ENCODE measurements at places on chromosomes 12 and 14.
A peak's percentile ranks its signal among the peaks of the same experiment; 100 is the strongest.

- no peak for DNase-seq
Measured at GRCh38 chr12:25045869-25046268, 97.0 kb upstream of the BCAT1 start.

DNA sequence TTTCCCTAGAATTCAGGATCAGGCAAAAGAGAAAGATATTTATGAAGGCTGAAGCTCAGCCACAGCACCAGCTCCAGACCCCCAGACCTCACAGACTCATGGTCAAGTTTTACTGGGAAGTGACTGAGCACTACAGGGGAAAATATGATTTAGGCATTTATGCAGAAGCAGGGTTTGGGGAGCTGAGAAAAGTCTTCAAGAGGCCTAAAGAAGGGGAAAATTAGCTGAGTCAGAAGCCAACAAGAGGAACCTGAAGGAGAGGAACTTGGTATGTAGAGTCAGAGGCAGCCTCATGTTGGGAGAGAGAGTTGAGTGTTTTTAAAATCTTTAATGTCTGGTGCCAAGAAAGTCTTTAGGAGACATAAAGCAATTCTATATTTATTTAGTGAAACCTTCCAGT is 63.0 kb downstream of the FOS start:
- no peak for DNase-seq

- DNase-seq, result no peak
Measured at GRCh38 chr14:59146484-59146883, 42.0 kb upstream of the DAAM1 start.

DNA sequence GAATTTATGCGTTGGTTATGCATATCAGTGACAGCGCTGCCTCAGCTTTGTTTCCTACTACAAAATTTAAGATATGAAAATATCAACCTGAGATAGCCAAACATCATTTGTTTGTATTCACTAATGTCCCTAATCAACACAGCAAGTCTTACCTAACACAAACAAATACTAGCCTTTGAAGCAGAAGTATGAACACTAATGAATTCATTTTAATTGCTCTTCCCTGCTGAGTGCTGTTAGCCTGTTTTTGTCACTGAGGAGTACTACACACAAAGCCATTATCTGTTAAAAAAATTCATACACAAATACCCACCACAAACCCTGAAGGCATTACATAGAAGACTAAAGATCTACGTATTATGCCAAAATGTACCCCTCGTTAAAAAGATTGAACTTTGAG is 150.8 kb downstream of the HELB start:
- DNase-seq, result no peak

DNA sequence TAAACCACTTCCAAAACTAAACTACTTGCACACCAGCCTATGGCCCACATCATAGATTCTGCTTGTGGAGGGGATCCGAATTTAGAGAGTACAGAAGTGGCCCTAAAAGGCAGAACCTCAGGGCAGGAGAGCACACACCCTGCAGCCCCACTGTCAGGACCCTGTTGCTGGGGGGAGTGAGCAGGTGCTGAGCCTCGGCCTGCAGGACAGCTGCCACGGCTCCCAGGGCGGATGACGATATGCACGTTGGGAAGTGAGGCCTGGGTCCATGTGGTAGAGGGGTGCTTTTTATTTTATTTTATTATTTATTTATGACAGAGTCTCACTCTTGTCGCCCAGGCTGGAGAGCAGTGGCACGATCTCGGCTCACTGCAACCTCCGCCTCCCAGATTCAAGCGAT is 73.5 kb downstream of the TNFAIP2 start:
- no peak for DNase-seq

GRCh38 chr12:47650469-47650868 is 55.4 kb downstream of the RPAP3 start:
- no peak for DNase-seq

GRCh38 chr12:125029761-125030358 is 35.4 kb upstream of the AACS start:
- DNase-seq, result no peak

DNA sequence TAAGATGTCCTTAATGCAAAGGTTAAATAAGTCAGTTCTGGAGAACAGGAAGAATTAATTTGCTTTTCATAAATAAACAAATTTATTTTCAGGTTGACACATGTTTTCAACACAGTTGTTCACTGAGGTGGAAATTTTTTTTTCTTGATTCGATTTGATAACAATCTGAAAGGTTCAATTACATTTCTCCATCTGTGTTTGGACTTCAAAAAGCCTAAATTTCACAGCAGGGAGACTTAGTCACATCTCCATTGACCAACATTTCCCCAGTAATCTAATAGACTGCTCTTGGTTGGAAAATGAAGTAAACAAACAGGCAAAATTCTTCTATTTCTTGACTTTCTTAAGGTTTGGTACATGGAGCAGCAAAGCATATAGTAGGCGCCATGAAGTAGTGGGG is 134.9 kb upstream of the CPNE8 start:
- no peak for DNase-seq

- DNase-seq, result peak; percentile 37
Measured at GRCh38 chr14:106378191-106378590, 851.8 kb downstream of the TMEM121 start.

- no peak for DNase-seq
Measured at GRCh38 chr14:67269298-67270060, 28.2 kb downstream of the PALS1 start.

DNA sequence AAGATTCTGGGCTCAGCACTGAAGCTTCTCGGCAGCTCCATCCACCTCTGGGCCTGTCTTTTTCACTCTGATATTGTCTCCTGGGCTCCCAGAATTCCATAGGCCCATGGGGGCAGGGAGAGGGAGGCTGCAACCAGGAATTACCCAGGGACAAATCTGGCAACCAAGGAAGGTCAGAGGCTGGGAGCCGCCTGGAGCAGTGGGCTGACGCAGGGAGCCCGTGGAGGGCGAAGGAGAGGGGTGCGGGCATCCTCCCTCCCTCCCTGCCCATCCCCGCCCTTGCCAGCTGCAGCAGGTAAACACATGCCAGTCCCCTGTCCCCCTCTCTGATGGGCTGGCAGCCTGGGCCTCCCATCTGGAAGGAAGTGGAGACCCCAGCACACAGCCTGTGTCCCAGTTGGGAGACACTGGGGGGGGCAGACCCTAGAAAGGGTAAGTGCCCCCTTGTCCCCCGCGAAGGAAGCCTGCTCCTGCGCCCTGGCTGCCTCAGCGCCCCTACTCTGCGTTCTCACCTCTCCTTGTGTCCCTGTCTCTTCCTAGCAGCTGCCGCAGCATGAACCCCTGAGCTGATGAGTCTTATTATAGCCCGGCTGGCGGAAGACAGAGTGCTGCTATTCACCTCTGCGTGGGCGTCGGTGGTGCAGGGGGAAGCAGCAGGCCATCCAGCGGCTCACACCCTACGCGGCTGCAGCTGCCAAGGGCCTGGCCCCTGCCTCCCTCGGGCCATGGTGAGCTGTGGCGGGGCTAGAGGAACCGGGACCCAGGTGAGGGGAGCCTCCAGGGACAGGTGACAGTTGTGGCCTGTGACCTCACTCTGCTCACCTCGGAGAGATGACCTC is 6.7 kb downstream of the LRTM2 start:
- DNase-seq, result no peak

- DNase-seq, result no peak
Measured at GRCh38 chr12:21962236-21962635, 21.0 kb upstream of the ABCC9 start.

- DNase-seq, result no peak
Measured at GRCh38 chr14:74866708-74867389, 9.1 kb downstream of the PROX2 start.

DNA sequence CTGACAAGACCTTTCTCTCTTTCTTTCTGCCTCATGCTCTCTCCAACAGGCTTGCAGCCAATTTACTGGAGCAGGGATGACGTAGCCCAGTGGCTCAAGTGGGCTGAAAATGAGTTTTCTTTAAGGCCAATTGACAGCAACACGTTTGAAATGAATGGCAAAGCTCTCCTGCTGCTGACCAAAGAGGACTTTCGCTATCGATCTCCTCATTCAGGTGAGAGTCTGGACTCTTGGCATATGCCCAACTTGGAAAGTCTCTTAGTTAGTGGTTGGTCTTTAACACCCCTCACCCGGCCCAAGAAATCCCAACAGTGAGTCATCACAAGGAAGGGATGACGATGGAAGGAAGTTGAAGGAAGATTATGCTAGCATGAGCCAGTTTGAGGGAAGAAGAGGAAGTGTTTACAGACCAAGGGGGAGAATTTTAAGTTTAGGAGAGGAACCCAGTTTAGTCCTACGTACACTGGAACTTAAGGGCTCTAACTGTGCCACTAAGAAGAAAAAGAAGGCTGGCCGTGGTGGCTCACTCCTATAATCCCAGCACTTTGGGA is 189.7 kb downstream of the ETV6 start:
- DNase-seq, result no peak

- DNase-seq, result no peak
Measured at GRCh38 chr12:93176165-93176564, 201.6 kb upstream of the NUDT4 start.

DNA sequence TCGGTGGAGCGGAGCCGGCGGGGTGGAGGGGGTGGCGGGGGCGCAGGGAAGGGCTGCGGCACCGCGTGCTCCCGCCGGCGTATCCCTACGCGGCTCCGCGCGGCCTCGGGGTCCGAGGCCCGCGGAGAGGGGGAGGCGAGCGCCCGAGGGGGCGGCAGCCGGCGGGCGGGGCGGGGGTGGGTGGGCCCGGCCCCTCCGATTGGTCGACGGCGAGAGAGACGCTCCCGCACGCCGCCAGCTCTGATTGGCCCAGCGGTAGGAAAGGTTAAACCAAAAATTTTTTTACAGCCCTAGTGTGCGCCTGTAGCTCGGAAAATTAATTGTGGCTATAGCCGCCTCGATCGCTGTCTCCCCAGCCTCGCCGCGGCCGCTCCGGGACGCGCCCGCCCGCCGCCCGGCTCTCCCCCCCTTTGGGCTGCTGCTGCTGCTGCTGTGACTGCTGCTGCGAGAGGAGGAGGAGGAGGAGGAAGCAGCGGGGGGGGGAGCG is at the start of gene FOXG1:
Gene FOXG1, plus strand, starts transcription at position 319 of the 487 bp plus-strand sequence. CDS start 493 bp downstream, outside the sequence.
- no peak for DNase-seq

DNA sequence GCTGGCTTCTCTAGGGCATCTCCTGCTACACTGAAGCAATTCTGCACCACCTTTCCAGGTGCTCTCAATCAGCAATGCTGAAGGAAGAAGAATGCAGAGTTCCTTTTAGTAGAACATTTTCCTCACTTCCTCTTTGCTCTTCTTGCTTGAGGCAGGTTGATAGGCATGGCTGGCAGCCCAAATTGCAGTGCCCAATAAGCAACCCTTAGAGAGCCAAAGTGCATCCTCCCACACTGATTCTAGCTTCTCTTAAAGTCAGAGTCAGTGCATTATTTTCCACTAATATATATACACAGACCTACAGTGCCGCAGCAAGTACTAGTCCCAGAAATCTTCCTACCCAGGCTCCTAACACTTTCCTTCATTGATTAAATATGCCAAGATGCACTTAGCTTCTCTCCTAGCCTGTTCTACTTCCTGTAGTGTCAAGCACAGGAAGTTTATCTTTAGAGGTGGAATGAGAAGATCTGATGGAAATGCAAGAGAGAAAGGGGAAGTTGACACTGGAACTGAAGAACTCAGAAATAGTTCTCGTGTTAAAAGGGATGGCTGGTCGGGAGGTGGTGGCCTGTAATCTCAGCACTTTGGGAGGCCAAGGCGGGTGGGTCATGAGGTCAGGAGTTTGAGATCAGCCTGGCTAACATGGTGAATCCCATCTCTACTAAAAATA is 132.7 kb downstream of the SSPN start:
- DNase-seq, result no peak

DNA sequence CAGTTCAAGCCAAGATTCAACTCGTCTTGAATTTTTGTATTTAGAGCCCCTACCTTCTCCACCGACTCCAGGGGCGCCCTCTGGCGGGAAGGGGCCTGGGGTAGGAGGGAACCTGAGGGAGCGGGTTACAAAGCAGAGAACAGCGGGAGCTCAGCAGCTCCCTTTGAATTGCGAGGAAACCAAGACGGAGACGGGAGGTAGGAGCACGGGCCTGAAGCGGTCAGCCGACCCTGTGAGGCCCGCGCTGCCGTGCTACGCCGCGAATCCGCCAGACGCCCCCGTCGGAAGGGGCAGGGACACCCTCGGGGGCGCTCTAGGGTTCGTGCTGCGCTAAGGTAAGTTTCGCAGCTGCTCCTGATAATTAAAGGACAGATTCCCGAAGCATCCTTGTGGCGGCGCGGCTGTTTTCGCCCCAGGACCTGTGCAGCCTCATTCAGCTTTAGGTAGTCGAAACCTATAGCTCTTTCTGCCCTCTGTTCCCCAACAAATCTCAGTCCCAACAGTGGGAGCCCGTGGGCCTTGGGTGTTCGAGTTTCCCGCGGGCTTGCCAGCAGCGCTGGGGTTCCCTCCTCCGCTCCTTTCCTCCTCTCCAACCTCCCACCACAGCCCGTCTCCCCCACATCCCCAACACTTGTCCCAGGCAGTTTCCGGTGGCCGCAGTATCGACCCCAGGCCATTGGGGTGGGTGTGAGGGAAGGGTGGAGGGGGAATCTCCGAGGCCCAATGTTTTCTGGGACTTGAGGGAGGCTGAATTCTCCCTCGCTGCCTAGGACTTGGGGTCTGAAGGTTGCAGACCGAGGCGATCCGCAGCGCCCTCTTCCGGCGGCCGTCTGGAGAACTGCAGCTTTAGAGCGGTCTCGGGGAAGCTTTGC is 5.1 kb upstream of the NKX2-1 start:
- DNase-seq, result peak; percentile 35
